KG1 (cell line): ENCODE measurements at places on chromosomes 6 and 20.

GRCh38 chr20:63856098-63856511 is 5.2 kb upstream of the ABHD16B start:
- no peak for DNase-seq

GRCh38 chr6:131917318-131917717 is 33.9 kb downstream of the CCN2 start:
- peak; percentile 50 for DNase-seq

DNA sequence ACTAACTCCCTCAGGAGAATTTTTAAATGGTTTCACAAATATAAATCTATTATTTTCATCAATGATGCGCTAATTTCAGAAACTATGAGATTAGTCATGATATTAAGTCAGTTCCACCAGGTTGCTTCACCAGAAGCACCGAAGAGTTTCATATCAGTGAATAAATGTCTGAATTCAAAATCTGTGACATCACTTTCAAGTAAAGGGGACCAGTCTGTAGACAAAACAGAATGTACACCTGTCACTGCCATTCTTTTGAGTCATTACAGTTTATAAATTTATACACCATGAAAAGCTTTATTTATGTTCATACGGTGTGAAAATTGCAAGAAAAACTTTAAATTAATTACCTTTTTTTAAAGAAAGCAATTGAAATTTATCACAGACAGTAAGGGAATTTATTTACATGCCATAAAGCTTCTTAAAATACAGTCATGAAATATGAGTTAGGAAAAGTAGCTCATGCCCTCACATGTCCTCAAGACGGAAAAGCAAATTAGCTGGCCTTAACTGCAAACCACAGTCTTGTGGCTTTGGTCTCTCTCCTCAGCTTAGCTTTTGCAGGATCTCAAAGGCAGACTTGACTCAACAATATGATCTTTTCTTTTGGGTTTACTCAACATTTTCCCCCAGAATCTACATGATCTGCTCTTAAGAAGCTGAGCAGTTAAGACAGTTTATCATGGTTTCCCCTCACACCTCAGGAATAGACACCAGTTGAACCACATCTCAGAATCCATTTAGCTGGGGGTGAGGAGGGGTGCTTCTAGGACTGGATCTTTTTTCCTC is 177.7 kb upstream of the MCHR2 start:
- DNase-seq, result no peak

- DNase-seq, result no peak
Measured at GRCh38 chr6:151073701-151074100, 166.1 kb upstream of the AKAP12 start.

GRCh38 chr20:47315339-47316056 is 41.0 kb downstream of the ZMYND8 start:
- DNase-seq, result no peak

- no peak for DNase-seq
Measured at GRCh38 chr6:79426625-79427278, 110.5 kb downstream of the LCA5 start.

GRCh38 chr6:125678601-125679000 is 70.8 kb upstream of the HEY2 start:
- DNase-seq, result no peak

DNA sequence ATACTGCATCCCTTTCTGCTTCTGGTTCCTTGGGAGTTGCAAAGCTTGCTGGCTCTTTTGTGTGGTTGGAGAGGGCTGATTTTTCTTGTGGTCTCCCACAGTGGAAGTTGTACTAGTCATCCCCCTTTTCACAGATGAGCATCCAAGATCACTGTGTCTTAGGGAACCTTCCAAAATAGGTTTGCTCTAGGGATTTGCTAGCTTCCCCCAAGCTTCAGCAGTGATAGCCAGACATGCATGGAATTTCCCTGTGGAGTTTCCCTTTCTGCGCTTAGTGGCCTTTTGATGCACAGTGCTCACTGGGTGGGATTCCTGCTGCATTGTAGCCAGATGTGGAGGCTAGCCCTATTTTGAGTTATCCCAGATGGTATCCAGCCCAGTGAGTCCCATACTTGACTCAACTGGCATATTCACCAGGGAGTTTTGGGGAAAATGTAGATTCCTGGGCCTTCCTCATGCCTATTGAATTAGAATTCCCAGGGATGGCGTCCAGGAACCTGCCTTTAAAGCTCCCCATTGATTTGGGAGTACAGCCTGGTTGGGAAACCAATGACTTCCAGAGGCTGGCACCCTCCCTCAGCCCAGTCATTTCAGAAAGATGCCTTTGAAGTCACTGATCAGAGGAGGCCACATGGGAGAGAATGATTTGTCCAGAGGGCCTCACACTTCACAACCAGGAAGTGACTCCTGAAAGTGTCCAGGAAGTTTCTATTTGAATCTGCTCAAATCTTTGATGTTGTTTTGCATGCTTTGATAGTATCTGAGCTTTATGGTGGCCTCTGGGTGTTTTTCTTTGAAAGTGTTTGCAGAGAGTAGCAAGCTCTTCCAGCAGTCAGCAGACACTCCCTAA is 25.9 kb downstream of the PPARD start:
- DNase-seq, result no peak

- no peak for DNase-seq
Measured at GRCh38 chr6:110217266-110217665, 37.0 kb downstream of the CDC40 start.

GRCh38 chr20:57904314-57905105 is 194.7 kb upstream of the PMEPA1 start:
- no peak for DNase-seq

DNA sequence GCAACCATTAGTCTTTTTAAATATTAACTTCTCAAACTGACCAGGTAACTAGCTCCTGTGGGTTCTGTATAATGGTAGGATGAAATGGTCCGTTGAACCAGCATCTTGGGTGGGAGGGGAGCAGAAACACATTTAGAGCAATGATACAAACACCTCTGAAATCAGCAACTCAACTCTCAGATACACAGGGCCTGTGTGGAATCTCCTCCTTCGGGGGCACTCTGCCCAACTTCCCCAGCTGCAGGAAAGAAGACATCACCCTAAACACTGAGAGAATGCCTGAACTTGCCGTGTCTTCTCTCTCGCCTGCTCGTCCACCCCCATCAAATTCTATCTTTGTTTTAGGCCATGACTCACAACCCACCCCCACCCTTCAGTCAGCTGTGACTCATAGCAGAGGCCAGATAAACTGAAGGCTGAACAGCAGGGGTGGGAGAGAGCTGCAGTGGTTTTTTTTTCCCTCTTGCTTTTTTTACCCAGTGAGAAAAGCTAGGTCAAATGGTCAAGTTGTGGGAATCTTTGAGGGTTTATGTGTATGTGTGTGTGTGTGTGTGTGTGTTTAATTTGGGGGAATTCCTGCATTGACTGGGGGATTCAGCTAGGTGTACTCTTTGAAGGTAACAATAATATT is 593.4 kb upstream of the JAG1 start:
- no peak for DNase-seq

DNA sequence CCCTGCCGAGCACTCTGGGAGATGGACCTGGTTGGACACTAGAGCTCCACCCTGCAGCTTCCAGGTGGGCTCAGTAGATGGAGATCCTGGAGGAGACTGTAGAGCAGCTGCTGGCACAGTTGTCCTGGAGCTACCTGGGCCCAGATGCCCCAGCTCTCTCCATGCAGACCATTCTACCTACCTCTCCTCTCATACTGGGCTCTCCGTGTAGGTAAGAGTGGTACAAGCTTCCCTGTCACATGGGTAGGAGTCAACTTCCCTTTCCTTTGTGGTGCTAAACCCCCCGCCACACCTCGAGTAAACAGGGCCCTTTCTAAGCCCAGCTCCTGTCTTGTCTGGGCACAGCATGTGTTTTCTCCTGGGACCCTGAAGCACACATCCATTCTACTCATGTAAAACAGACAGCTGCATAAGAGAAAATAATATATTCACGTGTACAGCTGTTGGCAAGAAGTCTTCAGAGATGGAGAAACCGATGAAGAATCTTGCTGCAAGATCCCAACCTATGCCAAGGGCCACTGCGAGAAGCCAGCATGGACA is 108.1 kb upstream of the DUSP22 start:
- DNase-seq, result no peak

DNA sequence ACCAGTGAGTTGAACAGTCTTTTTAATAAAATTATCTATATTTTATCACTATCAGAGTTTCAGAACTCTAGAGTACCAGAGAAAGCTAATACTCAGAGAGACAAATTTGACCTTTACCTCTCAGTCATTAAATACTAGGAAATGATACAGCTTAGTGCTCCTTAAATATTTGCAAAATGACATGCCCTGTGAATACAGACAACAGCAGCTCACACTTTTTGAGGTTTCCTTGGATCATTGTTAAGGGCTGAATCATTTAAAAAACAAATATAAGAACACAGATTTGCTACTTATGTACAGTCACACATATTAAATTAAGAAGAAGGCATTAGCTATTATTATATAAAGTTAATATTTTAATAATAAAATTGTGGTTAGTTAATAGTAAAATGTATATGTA is 1158.7 kb upstream of the EYS start:
- no peak for DNase-seq

- no peak for DNase-seq
Measured at GRCh38 chr6:129766959-129767728, 57.2 kb upstream of the ARHGAP18 start.

GRCh38 chr6:89371849-89372505 is 19.5 kb upstream of the UBE2J1 start:
- DNase-seq, result peak; percentile 62
